ENCODE measurements at places on chromosomes 13 and 19.

GRCh38 chr19:40663695-40664692 is 26.5 kb downstream of the NUMBL start:
- DNase-seq, result no peak

DNA sequence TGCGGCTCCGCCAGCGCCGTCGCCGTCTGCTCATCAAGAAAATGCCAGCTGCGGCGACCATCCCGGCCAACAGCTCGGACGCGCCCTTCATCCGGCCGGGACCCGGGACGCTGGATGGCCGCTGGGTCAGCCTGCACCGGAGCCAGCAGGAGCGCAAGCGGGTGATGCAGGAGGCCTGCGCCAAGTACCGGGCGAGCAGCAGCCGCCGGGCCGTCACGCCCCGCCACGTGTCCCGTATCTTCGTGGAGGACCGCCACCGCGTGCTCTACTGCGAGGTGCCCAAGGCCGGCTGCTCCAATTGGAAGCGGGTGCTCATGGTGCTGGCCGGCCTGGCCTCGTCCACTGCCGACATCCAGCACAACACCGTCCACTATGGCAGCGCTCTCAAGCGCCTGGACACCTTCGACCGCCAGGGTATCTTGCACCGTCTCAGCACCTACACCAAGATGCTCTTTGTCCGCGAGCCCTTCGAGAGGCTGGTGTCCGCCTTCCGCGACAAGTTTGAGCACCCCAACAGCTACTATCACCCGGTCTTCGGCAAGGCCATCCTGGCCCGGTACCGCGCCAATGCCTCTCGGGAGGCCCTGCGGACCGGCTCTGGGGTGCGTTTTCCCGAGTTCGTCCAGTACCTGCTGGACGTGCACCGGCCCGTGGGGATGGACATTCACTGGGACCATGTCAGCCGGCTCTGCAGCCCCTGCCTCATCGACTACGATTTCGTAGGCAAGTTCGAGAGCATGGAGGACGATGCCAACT is 24.4 kb upstream of the KCTD15 start:
- no peak for DNase-seq

DNA sequence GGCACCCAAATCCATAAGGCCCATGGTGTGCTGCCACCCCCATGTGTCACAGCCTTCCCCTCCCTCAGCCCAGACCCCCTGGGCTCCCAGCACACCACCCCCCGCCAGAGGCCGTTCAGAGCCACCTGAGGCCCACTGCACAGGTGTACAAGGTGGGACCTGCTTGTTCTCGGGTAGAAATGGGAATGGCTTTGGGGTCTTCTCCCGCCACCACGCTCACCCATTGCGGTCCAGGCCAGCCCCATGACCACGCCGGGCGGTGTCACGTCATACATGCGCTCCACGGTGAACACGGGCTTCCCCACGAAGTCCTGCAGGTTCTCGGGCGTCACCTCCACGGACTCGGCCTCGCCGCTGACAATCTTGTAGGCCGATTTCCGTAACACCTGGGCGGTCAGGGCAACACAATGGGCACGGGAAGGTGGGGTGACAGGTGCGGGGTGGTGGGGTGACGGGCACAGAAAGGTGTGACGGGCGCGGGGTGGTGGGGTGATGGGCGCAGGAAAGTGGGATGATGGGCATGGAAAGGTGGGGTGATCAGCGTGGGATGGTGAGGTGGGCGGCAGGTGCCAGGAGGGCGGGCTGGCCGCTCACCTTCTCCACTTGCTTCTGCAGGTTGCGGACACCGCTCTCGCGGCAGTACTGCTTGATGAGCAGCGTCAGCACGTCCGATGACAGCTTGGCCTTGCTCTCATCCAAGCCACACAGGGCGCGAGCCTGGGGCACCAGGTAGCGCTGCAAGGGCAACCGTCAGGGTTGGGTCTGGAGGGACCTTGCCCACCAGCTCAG is 4.3 kb downstream of the RPL36 start:
- DNase-seq, result no peak

GRCh38 chr13:76887076-76887563 is 915 bp upstream of the KCTD12 start:
- no peak for DNase-seq

DNA sequence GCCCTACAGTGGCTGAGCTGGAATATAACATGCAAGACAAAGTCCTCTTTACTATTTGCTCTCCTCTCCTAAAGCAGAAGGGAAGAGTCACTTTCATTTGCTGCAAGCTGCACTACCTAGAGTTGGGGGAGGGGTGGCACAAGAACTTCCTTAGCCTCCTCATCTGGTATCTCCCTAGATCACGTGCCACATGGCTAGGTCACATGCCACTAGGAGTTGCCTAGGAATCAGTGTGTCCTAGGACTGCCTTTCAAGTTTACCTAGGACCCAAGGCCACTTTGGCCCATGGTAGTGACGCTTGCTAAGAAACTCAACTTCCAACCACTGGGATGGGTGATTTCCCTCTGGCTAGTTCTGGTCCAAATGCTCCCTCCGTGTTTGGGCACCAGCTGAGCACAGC is 625.2 kb downstream of the DIAPH3 start:
- no peak for DNase-seq

- DNase-seq, result no peak
These were observed 3.8 kb downstream of the RFXAP start for GRCh38 chr13:36822785-36823184.

- DNase-seq, result no peak
These were observed 11.1 kb downstream of the SLC25A15 start for GRCh38 chr13:40800559-40800958.

- no peak for DNase-seq
These were observed 31.9 kb downstream of the NFIC start for GRCh38 chr19:3398114-3398899.

DNA sequence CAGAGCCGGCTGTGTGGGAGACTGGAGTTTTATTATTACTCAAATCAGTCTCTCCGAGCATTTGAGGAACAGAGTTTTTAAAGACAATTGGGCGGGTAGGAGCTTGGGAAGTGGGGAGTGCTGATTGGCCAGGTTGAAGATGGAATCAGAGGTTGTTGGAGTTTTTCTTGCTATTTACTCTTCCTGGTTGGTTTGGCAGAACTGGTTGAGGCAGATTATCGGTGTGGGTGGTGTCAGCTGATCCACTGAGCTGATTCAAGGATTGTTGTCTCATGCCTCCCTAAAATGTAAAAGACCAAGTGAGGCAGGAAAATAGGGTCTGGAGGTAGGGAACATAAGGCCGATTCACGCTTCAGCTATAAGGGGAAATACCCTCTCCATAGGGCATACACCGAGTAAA is 1.3 kb upstream of the TDRD12 start:
- no peak for DNase-seq

GRCh38 chr19:4087787-4088679 is 21.3 kb upstream of the ZBTB7A start:
- DNase-seq, result no peak

DNA sequence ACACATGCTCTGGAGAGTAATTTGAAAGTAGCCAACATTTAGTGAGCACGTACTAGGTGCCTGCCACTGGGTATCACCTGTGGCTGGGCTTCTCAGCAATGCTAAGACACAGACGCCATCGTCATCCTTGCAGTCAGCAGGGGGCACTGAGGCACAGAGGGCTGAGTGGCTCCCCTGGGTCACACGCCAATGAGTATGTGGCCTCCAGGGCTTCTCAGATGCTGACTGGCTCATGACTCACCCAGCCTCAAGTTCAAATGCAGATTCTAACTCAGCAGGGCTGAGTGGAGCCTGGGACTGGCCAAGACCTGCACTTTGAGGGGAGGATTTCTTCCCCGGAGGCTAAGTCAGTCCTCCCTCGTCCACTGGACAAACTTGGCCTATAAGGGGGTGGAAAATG is 115.1 kb upstream of the CACNA1A start:
- no peak for DNase-seq

DNA sequence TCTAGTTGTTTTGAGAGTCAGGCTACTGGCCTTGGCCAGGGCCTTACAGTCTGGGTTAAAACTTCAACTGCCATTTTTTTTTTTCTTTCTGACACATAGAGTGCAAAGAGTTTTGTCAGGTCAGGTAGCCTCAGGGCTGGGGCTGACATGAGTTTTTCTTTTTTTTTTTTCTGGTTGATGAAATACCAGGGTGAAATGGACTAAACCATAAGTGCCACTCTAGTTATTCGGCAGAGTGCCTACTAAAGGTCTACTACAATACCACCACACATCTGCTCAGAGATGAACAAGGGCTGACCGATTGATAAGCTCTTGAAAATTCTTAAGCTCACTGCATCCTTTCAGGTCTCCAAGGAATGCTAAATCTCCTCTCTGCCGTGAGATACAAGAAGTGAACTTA is 4.4 kb upstream of the ZNF320 start:
- no peak for DNase-seq

GRCh38 chr19:43936188-43936587 is 1.1 kb upstream of the ZNF45 start:
- no peak for DNase-seq

- no peak for DNase-seq
These were observed 12.6 kb downstream of the KLC3 start for GRCh38 chr19:45352914-45353796.

DNA sequence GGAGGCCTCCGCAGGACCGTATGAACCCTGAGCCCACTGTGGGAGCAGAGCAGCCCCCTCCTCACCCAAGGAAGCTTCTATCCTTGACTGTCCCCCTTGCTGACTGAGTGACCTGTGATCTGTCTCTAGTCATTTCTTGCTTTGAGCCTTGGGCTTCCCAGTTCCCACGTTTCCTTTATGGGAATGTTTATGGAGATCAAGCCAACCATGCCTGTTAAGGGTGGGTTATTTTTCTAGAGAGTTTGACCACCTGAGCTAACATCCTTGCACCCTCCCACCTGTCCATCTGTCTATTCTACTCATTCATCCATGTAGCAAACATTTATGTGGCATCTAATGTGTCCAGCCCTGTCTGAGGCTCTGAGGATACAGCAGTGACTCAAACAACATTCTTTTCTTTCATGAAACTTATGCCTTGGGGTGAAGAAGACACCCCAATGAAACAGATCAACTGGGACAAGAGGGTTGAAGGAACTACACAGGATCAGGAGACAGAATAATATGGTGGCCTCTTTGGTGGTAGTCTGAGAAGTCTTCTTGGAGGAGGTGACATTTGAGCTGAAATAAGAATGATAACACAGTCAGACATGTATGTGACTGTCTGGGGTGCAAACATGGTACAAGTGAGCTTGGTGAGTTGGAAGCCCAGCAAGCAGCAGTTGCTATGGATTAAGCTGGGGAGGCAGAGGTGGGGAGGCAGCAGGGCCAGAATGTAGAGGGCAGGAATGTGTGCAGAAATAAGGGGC is 30.5 kb downstream of the CERS4 start:
- DNase-seq, result no peak

GRCh38 chr13:99883805-99884204 is 87.8 kb downstream of the ZIC5 start:
- no peak for DNase-seq

DNA sequence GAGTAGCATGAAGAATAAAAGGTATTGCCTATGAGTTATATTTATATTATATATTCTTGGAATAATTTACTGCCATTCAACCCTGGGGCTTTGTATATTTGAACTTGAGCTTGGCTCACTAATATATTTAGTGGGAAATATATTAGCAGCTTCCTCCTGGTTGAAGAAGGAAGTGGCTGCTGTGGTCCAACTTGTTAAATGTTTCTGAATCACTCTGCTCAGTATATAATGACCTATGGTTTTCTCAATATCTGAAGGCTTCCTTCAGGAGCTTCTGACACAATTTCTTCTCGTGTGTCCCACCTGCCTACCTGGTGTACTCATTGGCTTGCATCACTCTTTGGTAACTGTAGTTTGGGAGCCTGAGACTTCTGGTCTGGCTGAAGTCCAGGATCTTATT is 646.4 kb downstream of the TBC1D4 start:
- DNase-seq, result no peak

- no peak for DNase-seq
These were observed 4.0 kb upstream of the SIGLEC10 start for GRCh38 chr19:51421229-51422052.

DNA sequence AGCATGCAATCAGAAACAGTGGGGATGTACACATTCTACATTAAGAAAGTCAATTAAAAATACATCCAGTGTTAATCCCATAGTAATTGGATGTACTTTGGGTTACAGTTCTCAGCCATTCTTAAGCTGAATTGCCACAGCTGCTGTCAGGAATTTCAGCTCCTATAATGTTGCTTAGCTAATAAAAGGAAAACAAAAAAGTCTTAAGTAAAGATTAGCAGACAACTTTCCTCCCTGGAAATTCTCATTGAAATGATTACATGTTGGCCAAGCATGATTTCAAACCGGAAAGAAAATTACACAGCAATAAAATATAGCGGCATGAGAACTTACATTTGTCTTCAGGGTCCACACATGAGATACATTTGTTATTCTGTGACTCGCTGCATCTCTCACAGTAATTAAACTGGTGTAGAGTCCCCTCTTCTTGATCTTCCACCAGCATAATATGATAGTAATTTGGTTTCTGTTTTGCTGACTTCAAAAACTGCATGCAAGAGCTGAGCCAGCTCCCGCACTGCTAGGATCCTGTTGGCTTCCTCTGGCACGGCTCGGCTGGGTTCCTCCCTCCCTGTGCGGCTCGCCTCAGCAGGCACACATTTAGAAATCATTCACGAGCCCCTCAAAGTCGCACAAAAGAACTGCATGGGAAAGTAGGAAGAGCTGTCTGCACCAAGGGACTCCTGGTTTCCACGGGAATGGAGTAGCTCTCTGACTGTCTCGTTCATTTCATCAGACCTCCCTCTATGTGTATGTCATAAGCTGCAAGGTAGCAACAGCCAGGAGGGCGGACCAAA is at the start of gene HTR2A:
Gene HTR2A (minus strand): TSS at position 713 of the 797 bp plus-strand sequence. CDS start 1,147 bp downstream, outside the sequence.
- no peak for DNase-seq

DNA sequence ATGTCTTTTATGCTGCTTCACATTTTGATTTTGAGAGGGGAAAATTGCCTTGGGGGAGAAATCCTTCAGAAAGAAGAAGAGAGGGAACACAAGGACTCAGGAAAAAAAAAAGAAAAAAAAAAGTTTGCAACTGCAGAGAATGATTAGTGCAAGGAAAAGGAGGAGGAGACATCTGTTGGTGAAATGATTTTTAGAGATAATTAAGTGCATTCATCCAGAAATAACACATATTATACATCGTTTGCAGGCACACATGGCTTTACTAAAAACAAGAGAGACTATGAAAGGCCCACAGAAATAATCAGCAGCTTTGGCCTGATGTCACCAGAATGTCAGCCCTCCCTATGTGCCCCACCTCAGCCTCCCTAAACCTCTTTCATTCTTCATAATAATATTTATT is 1058.2 kb downstream of the PCDH9 start:
- no peak for DNase-seq

GRCh38 chr13:58343076-58343475 is 711.5 kb downstream of the PCDH17 start:
- DNase-seq, result no peak

- no peak for DNase-seq
These were observed 8.8 kb downstream of the ZIC2 start for GRCh38 chr13:99990126-99990977.

- DNase-seq, result no peak
These were observed 52.0 kb upstream of the GAS6 start for GRCh38 chr13:113915786-113916329.

GRCh38 chr19:11596156-11596555 is 1.1 kb upstream of the ZNF627 start:
- DNase-seq, result no peak

GRCh38 chr13:24659239-24659638 is 21.0 kb upstream of the ATP12A start:
- no peak for DNase-seq

Measured in effector memory CD8-positive, alpha-beta T cell (primary cell).